HFFc6 (cell line): ENCODE measurements at places on chromosomes 12 and 14. TPM values are rescaled to one million over a fixed set of nuclear protein-coding genes. Genes with fewer than 3 reads are reported as not detected.

The GPR84 gene
- not detected in 3 replicates for total RNA-seq

The RASSF9 gene
- 0.06 TPM in 1 of 3 replicates, not detected in the others for total RNA-seq

The PTPRR gene
- total RNA-seq, result 0.40 and 1.0 TPM in 2 replicates

The SMAGP gene
- total RNA-seq, result 30.0 to 45.5 TPM (median 31.2 TPM) in 3 replicates

The TRIP11 gene
- total RNA-seq, result 52.6 to 62.0 TPM (median 57.9 TPM) in 3 replicates

The EAPP gene
- 28.2 and 37.7 TPM in 2 replicates for total RNA-seq

DNA sequence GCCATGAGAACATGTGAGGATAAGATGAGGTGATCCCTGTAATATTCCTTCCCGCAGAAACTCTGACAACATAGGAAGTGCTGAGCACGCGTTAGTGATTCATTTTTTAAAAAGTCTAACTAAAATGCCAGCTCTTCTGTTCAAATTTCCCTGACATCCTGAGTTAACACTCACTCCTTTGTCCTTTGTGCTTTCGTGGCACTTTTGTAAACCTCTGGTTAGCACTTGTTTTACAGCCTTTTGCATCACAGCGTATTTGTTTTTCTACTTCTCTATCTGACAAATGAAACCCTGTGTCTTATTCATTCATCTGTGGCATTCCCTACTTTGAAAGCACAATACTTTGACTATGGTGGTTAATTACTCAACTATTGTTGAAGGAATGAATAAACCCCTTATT lies 313.6 kb downstream of the NUAK1 start:
- H3K27me3 ChIP-seq, result no peaks in the 10 kb centered on the region
- H3K27ac ChIP-seq, result no peak overlapping the region
- no peaks in the 10 kb centered on the region for H3K36me3 ChIP-seq
- peaks cover 27% of the 10 kb centered on the region for H3K4me1 ChIP-seq

GRCh38 chr14:58954901-58955861 lies 233.3 kb upstream of the DAAM1 start:
- H3K27me3 ChIP-seq, result peaks cover 8% of the 10 kb centered on the region
- H3K4me3 ChIP-seq, result no peak overlapping the region
- peaks cover 17% of the 10 kb centered on the region for H3K4me1 ChIP-seq
- no peak overlapping the region for H3K27ac ChIP-seq
- no peak for DNase-seq

DNA sequence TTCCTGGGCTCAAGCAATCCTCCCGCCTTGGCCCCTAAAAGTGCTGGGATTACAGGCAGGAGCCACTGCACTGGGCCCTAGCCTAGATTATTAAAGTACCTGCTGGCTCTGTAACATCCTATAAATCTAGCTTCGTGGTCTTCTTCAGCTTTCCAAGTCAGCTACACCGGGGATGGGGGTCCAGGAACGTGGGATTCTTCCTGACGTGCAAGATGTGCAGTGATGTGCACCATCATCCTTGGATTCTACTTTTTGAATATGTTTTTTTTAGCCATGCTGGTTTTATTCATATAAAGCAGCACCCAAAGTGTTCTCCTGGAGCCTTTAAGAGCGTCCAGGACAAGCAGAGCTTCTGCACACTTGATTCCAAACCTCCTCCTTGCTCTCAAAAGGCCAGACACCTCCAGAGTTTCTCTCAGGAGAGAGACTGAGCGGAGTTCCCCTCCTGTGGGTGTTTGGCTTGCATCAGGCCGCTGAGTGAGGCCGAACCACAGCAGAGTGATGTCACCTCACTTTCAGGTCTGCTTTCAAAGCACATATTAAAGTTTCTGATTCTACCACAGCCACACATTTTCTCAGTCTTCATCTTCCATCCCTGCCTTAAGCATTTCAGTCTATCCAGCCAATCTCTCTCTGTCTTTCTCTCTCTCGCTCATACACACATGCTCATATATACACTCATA lies 33.4 kb downstream of the VCPKMT start:
- no peaks in the 10 kb centered on the region for H3K36me3 ChIP-seq
- peaks cover 30% of the 10 kb centered on the region for H3K4me1 ChIP-seq
- H3K27ac ChIP-seq, result no peak overlapping the region
- DNase-seq, result no peak
- H3K4me3 ChIP-seq, result no peak overlapping the region

GRCh38 chr14:22887990-22888378 lies 5.0 kb downstream of the REM2 start:
- no peaks in the 10 kb centered on the region for H3K36me3 ChIP-seq
- peak overlapping the region; percentile 93 for H3K4me3 ChIP-seq
- no peak for DNase-seq
- H3K4me1 ChIP-seq, result peaks cover 35% of the 10 kb centered on the region
- H3K27ac ChIP-seq, result peak overlapping the region; percentile 90; the same call in 1 of the 2 replicates

DNA sequence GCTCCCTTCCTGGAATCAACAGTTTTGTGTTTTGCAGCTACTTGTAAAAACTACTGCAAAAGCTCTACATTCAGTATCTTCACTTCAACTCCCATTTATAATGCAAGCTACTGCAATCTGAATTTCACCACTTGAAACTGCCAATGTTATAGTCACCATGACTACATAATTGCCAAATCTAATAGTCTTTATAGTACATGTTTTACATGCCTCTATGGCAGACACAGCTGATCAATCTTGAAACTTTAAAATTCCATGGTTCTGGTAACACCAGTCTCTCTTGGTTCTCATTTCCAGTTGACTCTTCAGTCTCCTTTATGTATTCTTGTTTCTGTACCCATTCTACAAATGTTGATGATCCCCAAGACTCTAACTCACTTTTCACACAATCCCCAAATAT lies 185.9 kb downstream of the MED13L start:
- H3K36me3 ChIP-seq, result peaks cover 35% of the 10 kb centered on the region
- H3K4me3 ChIP-seq, result no peak overlapping the region
- DNase-seq, result no peak
- peak overlapping the region; percentile 50 for H3K27ac ChIP-seq

GRCh38 chr12:117127933-117128823 lies 29.0 kb upstream of the TESC start:
- peak; percentile 4 for DNase-seq
- H3K27ac ChIP-seq, result no peak overlapping the region
- no peak overlapping the region for H3K4me3 ChIP-seq
- peaks cover 16% of the 10 kb centered on the region for H3K4me1 ChIP-seq

- no peak for DNase-seq
- peaks cover 4% of the 10 kb centered on the region for H3K27me3 ChIP-seq
- H3K27ac ChIP-seq, result no peak overlapping the region
Measured at GRCh38 chr14:72408020-72408419, 475.8 kb downstream of the RGS6 start.

DNA sequence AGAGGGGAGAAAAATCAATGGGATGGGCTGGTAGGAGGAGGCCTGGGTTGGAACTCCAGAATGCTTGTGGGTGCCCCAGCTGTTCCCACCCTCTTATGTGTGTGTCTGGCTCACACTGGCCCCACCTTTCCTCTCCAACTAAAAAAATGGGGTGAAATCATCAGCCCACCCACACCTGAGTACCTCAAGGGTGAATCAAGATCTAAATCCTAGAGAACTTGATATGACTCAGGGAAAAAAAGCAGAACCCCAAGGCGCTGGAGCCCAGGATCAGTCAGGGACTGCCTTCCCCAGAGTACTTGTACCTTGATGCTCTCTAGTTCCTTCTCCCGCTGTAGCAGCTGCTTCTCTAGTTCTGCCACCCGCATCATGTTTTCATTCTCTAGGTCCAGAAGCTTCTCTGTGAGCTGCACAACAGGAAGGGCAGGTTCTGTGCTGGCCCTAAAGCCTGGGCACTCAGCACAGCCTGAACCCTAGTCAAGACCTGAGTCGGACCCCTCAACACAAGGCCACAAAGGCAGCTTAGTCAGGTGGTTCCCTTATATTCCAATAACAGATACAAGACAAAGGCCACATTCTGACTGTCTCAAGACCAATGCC lies 29.7 kb downstream of the PRPF40B start:
- DNase-seq, result no peak
- no peak overlapping the region for H3K4me3 ChIP-seq
- H3K36me3 ChIP-seq, result peaks cover 11% of the 10 kb centered on the region
- no peaks in the 10 kb centered on the region for H3K4me1 ChIP-seq
- H3K27me3 ChIP-seq, result peaks cover 6% of the 10 kb centered on the region
- no peak overlapping the region for H3K27ac ChIP-seq

DNA sequence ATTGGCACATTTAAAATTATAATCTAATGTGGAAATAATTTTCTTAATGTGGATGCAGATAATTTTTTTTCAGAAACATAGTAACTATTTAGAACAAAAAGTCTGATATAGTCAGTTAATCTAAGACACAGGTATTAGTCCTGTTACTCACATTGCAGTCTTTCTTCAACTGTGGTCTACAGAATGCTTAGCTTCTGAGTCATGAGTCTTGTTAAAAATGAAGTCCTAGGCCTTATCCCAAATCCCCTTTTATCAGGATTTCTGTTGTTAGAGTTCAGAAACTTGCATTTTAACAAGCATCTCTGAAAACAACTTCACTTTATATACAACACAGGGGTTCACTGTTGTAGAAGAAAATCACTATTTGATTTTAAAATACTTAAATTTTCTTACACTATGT lies 112.2 kb downstream of the SLC16A7 start:
- H3K27ac ChIP-seq, result peak overlapping the region; percentile 58; the same call in 1 of the 2 replicates
- no peaks in the 10 kb centered on the region for H3K27me3 ChIP-seq
- peaks cover 10% of the 10 kb centered on the region for H3K36me3 ChIP-seq
- DNase-seq, result peak; percentile 72
- no peak overlapping the region for H3K4me3 ChIP-seq
